ENCODE measurements at places on chromosomes 11 and 22.

- no peak for DNase-seq
Observed at GRCh38 chr11:8389029-8389996, 125.6 kb upstream of the LMO1 start.

GRCh38 chr11:131365329-131365930, 5.0 kb upstream of the NTM start:
- DNase-seq: no peak

- no peak for DNase-seq
Observed at GRCh38 chr11:129458756-129459535, 83.3 kb downstream of the BARX2 start.

GRCh38 chr11:120180551-120181232, 30.1 kb upstream of the OAF start:
- no peak for DNase-seq

GRCh38 chr11:116733043-116733755, 39.6 kb downstream of the BUD13 start:
- DNase-seq: no peak

DNA sequence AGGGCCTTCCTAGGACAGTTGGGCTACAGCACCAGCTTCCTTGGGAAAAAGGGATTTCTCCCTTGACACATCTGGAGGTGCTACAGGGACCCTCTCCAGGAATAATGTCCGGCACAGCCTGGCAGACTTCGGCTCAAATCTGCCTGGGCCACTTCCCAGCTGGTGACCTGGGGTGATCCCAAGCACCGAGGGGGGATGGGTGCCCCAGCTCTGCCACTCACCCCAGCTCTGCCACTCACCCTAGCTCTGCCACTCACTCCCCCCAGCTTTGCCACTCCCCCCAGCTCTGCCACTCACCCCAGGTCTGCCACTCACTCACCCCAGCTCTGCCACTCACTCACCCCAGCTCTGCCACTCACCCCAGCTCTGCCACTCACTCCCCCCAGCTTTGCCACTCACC, 9.9 kb downstream of the OSBPL5 start:
- no peak for DNase-seq

- DNase-seq: no peak
Observed at GRCh38 chr11:70495351-70496310, 97.3 kb downstream of the CTTN start.

DNA sequence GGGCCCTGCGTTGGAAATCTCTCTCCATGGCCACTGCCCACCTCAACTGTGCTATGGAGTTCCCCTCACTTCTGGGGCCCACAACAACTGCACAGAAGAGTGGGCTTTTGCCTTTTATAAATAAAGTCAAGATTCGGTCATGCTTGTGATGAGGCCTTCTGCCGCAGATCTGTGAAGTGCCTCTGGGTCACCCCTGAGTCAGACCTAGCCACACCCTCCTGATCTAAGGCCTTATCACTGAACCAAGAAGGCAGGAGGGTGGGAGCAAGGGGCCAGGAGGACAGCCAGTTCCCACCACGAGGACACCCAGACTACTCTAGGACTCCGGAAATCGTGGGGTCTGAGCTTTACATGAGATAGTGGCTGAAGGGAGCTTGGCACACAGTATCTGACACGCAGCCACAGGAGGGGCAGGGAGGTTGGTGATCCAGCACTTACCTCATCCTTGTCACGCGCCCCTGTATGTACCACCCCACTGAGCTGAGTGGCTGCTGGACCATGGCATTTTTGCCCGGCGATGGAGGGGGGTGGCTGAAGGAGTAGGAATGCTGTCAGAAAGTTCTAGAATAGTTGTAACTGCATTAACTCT, 115.7 kb downstream of the ABTB2 start:
- DNase-seq: no peak

- DNase-seq: no peak
Observed at GRCh38 chr11:107916671-107917241, 11.5 kb upstream of the RAB39A start.

- DNase-seq: no peak
Observed at GRCh38 chr11:69442012-69442806, 39.3 kb upstream of the LINC01488 start.

DNA sequence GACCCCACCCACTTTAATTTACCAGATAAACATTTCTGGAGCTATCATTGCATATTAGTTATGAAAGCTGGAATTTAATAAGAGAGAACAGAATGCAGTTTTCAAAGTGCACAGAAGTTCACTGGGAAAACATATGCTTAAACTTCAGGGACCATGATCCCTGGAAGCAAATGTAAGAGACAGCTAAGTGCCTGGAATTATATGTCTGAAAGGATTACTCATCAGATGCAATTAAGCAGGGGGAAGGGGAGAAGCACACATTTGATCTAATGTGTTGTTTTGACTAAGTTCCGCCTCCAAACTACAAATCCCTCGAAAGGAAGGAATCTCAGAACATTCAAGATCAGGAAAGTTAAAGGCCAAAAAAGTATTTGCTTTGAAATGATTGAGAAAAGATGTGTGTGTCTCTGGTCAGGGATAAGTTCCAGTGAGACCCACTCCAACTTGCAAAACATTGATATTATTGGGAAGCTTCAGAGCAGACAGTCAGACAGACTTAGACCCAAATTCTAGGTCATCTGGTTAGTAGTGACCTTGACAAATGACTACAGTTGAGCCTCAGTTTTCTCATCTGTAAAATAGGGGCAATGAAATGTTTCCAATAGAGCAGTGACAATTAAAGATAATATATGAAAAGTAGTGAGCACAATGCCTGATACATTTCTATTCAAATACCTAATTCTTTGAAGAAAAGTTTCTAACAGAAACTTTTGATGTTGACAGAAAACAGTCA, 147.6 kb downstream of the ME3 start:
- no peak for DNase-seq

- no peak for DNase-seq
Observed at GRCh38 chr11:105328061-105328460, 188.5 kb upstream of the CARD18 start.

DNA sequence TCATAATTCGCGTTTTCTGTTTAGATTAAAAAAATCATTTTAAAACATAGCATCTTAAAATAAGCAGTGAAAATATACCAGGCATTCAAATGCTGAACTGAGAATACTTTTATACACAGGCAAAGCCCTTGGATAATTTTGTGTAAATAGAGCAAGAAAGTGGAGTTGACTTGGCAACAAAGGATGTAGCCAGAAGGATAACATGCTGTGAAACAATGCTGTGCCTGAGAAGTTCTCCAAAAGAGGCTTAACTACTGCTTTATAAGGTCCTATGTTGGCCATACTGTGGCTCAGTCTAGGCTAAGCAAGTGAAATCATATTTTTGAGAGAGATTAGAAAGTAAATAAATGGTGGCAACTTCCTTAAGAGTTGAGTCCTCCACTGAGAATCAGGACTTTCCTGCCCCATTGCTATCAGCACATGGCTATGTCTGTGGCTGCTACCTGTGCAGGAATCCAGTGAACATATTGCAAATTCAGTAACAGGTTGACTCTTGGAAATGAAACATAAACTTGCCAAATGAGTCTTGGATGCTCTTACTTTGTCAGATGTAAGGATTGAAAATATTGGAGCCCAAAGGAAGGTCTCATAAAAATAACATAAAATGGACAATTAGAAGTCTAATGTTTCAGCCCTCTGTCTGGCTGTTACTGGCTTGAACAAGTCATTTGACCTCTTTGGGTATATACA, 448.9 kb downstream of the LRRC4C start:
- no peak for DNase-seq

DNA sequence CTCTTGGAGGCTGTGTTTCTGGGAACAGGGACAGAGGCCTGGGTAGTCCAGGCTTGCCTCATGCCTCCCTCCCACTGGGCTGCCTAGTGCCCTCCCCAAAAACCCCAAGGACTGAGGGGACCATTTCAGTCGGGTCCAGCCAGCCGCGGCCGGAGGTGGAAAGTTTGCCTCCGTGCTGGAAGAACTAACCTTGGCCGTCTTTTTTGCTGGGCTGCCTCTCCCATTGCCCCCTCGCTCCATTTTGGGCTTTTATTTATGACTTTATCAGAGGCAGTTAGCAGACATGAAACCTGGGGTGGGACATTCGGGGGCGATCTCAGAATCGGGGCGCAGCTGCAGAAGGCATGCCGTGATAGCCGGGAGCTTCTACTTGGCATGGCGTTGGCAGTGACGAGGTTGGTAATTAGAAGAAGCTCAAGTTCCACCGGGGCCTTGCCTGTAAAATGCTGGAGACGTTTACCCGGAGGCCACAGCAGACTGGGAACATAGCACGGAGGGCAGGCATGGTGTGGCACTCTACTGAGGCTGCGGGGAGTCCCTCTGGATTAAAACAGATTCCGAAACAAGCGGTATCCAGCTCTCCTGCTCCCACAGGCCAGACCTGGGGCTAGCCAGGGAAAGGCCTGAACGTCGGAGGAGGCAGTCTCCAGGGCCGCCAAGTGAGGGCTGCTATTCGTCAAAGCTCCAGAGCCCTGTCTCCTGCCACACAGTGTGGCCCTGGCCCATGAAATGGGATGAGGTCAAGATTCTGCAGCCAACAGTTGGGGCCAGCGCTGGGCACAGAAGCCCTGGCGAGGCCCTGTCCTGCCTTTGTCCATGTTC, 76.4 kb upstream of the PPARA start:
- DNase-seq: no peak

DNA sequence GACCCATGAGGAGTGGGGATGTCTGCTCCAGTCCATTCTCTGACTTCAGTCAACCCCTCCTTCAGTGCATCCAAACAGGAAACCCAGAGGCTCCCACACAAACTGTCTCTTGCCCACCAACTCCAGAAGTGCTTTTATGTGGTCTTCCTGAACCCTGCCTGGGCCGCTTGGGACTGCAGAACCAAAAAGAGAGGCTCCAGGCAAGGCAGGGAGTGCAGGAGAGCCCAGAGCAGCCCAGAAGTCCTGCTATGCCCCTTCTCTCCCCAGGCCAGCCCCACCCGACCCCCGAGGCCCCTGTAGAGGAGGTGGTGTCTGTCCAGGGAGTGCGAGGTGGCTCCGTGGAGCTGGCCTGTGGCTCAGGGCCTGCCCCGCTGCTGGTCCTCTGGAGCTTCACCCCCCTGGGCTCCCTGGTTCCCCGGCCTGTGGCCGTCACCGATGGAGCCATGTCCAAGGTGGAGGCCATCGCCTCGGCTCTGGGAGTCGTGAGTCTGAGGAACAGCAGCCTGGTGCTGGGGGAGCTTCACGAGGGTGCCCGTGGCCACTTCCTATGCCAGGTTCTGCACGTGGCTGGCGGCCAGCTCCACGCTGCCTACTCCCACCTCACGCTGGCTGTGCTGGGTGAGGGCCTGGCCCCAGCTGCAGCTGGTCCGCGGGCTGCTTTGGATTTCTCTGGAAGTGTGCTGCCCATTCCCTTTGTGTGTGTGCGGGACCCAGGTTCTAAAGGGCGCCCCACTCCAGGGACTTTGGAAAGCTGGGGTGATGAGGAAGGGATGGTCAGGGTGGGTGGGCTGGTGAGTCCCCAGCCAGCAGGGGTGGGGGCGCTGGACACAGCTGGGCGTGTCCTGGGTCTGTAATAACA, 1.8 kb downstream of the VSIG10L2 start:
- DNase-seq: no peak

DNA sequence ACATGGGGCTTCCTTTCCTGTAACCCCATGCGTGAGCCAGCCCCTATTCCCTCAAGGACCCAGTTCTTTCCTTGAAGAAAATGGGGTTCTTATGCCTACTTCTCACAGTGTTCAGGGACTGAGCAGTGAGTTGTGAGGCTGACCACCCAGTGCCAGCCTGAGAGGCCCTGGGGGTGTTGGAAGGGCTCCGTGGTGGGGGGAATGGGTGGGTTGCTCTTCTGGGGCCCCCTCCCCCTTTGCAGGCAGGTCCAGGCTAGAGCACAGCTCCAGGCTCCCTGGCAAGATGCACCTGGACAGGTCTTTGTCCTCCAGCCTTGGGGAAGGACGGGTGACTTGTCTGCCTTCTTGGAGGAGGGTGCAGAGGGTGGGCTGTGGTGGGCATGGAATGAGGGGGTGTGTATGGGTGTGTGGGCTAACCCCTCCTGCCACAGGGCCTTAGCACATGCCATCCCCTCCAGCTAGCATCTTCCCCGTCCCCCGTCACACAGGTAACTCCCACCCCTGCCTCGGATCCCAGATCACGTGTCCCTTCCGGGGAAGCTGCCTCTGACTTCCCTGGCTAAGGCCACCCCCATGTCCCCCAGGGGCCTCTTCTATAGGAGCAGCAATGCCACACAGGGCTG, 64.6 kb downstream of the MYEOV start:
- no peak for DNase-seq

DNA sequence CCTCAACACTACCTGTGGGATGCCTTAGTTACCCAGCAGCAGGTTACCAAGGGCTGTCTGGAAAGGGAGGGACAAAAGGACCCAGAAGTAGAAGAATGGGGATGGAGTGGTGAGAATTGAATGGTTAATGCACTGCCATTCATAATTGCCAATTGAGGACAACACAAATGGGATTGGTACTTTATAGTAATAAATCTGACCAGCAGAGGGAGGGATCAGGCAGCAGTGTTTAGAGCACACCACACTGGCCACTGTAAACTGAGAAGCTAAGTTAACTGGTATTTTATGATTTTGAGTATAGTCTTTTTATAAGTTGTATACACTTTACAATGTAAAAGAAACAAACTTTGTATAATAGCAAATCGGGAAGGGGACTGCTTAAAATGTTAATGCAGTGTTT, 10.7 kb downstream of the TBRG1 start:
- no peak for DNase-seq

DNA sequence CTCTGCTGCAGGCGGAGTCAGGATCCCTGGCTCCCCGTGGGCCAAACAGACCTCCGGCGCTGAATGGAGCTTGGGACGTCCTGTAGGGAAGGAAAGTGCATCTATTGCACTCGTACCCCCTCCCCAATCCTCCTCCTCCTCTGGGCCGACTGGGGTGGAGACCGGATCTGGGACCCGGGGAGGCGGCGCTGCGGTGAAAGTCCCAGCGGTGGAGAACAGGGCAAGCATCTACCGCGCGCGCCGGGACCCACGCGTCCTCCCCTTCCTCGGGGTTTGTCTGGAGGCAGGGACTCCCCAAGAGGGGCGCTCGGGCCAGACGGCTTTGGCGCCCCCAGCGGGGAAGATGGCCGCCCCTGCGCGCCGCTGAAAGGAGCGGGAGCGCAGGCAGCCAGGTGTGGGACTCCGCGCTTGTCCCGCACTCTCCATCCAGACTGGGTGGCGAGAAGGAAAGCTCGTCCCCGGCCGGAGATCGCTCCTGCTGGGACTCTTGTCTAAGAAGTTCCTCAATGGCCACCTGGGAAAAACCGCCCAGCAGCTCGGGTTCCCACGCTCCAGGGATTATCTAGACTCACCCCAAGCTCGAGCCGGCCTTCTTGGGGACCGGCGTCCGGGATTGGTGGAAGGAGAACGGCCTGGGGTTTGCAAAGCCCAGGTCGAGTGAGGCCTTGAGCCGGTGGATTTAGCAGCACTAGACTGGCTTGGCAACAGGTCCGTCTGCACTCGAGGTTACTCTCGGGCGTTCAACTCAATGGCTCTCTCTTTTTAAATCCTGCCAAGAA, 718 bp downstream of the FADS2 start:
- no peak for DNase-seq

Measured in AG04450 (cell line).